Body of pancreas (tissue), 4 donors: ENCODE measurements at places on chromosomes 4 and X. TPM values are rescaled to one million over a fixed set of nuclear protein-coding genes. Genes with fewer than 3 reads are reported as not detected.

PIR gene
- 3.9 TPM for total RNA-seq

GPRASP2 gene
- total RNA-seq = 6.2 TPM

CTAG1A gene
- total RNA-seq = not detected

CYBB gene
- total RNA-seq = 11.2 TPM

ZNF732 gene
- total RNA-seq = not detected
